ENCODE measurements at places on chromosomes 12 and 14.

DNA sequence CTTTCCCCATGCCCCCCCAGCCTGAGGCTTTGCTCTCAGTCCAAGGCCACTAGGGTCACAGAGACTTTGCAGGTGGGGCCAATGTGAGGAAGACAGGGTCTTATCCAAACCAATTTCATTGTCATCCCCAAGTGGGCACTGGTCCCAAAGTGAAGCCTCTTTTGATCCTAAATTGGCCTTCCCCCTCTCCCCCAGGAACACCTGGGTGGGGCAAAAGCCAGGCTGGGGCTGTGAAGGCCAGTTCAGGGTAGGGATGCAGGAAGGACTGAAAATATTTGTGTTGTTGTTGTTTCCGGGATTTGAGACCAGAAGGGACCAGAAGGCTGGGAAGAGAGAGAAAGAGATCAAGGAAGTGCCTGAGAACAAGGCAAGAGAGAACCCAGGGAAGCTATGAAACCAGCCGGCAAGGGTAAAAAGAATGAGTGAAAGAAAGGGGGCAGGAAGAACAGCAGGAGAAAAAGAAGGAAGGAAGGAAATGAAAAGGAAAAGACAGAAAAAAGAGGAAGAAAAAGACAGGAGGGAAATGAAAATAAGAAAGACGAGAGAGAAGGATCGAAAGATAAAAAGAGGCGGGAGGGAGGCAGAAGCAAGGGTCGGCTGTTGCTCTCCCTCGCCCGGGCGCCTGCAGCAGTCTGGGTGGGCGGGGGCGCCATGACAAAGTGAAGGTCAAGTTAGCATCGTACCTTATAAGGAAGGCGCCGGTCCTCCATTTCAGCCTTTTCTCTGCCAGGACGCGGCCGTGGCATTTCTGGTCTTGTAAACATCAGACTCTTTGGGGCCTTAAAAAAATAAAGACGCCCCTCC is 7.4 kb upstream of the HOXC11 start:
- no peak for DNase-seq

DNA sequence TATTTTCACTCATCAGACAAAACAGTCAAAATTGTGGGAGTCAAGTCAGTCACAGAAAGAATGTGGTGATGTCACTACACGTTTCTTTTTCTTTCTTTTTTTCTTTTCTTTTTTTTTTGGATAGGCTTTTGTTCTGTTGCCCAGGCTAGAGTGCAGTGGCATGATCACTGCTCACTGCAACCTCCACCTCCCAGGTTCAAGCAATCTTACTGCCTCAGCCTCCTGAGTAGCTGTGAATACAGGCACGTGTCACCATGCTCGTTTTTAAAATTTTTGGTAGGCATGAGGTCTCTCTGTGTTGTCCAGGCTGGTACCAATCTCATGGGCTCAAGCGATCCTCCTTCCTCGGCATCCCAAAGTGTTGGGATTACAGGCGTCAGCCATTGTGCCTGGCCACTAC is 2.3 kb downstream of the CLECL1 start:
- no peak for DNase-seq

- no peak for DNase-seq
Measured at GRCh38 chr12:124344526-124344925, 49.6 kb downstream of the RFLNA start.

- no peak for DNase-seq
Measured at GRCh38 chr12:123034022-123034541, 53.6 kb downstream of the ARL6IP4 start.

DNA sequence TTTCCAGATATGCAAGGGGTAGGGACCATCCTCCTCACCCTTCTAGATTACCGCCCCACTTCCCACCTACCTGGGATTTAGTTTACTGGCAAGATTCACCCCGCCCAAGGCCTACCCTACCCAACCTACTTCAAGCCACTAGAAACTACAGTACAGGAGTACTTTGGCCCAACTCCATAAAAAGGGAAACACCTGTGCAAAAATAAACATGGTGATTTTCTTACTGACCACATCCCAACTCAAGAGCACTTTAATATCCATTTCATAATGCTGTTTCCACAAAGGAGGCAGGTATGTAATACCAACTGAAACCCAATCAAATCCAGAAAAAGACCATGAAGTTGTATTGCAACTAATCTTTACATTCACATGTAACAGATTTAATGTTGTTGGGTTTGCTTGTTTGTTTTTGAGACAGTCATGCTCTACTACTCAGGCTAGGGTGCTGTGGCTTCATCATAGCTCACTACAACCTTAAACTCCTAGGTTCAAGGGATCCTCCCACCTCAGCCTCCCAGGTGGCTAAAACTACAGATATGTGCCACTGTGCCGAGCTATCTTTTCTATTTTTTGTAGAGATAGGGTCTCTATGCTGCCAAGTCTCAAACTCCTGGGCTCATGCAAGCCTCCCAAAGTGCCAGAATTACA is 41.7 kb upstream of the RAP1B start:
- no peak for DNase-seq

DNA sequence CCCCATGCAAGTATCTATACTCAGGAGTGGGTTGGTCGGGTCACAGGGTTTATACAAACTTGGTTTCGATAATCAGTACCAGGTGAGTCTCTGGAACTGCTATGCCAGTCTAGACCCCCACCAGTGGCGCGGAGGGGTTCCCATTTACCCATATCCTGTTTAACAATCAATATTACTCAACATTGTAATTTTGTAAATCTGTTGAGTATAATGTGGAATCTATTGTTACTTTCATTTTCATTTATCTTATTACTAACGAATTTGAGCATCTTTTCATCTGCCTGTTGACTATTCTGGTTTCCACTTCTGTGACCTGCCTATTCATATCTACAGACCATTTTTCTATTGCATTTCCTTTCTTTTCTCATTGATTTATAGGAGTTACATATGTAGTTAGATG is 275.2 kb upstream of the CRY1 start:
- no peak for DNase-seq

- DNase-seq, result no peak
Measured at GRCh38 chr12:132502149-132502881, 12.4 kb downstream of the FBRSL1 start.

- DNase-seq, result no peak
Measured at GRCh38 chr12:27968972-27969623, 3.4 kb downstream of the PTHLH start.

GRCh38 chr12:120234643-120235368 is 30.7 kb downstream of the PXN start:
- no peak for DNase-seq

- no peak for DNase-seq
Measured at GRCh38 chr14:92783813-92784431, 10.2 kb upstream of the GOLGA5 start.

- DNase-seq, result no peak
Measured at GRCh38 chr12:6423267-6424007, 21.3 kb upstream of the CD27 start.

GRCh38 chr12:124766727-124767065 is 97.0 kb downstream of the SCARB1 start:
- no peak for DNase-seq

DNA sequence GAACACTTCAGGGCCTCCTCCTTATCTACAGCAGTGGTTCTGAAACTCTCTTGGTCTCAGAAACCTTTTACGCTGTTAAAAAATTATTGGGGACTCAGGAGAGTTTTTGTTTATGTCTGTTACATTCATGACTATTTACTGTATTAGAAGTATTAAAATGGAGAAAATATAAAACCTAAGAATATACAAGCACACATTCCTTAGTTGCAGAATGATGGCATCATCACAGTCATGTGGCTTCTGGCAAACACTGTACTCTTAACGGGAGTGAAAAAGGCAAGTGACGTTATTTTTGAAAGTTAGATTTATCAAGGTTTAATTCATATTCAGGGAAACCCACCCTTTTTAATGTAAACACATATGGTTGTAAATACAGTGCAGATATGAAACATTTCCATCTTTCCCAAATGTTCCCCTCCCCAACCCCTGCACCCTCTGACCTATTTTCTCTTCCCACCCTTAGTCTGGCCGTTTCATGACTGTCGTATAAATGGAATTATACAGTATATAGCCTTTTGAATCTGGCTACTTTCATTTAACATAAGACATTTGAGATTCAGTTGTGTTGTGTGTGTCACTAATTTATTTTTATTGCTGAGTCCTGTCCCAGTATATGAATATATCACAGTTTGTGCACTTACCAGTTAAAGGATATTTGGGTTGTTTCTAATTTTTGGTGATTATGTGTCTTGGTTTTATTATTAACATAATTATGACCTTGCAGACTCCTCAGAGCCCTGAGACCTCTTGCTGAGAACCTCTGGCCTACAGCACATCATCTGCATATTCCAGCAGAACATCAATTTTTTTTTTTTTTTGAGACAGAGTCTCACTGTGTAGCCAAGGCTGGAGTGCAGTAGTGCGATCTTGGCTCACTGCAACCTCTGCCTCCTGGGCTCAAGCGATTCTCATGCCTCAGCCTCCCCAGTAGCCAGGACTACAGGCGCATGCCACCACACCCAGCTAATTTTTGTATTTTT is 457.0 kb downstream of the PCNX1 start:
- no peak for DNase-seq

- no peak for DNase-seq
Measured at GRCh38 chr12:75937486-75937885, 94.1 kb downstream of the PHLDA1 start.

- no peak for DNase-seq
Measured at GRCh38 chr14:28635387-28635786, 131.2 kb upstream of the FOXG1 start.

GRCh38 chr14:92531106-92531873 is 17.7 kb downstream of the RIN3 start:
- DNase-seq, result peak; percentile 19

DNA sequence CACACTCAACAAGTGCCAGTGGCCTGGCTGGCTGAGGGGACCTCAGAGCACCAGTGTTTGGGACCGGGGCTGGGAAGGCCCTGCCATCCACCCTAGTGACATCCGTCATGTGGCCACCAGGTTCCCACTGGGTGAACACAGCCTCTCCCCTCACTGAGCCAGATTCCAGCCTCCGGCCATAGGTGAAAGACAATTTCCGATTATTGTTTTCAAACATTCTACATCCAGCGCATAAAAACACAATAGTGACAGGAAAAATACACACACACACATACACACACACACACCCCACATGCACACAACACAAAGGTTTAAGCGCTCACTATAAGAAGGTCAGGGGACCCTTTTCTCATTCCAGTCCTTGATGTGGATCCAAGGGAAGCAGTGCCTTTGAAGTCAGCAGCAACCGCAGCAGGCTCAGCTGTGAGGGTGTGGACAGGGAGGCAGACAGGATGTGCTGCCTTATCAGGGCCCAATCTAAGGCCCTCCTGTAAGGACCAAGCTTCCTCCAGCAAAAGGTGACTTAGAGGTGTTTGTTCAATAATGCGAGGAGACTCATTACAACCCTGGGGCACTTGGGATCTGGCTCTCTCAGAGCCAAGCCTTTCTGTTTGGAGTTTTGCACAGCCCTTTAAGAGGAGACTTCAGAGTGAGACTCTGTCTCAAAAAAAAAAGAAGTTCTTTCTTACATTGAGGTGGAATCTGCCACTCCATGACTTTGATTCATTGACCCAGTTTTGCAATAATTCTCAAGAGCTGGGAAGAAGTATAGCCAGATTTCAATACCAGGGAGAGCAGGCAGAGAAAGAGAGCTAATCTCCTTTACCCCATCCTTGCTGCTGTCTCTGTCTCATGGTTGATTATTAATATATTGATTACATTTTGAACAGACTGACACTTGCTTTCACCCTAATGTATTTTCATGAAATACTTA is 227.8 kb downstream of the ZFP36L1 start:
- DNase-seq, result no peak

DNA sequence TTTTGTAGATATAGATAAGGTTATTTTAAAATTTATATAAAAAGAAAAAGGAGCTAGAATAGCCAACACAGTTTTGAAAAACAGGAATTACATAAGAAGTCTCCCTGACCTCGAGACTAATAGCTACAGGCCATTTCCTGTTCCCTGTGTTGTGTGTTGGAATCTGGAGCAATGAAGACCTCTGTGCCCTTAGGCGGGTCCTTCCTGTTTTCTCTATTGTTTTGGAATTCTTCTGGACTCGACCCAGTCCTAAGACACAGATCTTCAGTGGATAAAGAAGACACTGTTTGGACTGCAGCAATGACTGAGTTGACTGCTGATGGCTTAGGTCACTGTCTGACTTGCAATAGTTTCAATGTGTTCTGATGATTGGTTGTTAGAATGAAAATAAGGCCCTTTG is 26.2 kb downstream of the SNRPF start:
- no peak for DNase-seq

GRCh38 chr14:75699331-75699730 is 38.3 kb downstream of the TTLL5 start:
- no peak for DNase-seq

DNA sequence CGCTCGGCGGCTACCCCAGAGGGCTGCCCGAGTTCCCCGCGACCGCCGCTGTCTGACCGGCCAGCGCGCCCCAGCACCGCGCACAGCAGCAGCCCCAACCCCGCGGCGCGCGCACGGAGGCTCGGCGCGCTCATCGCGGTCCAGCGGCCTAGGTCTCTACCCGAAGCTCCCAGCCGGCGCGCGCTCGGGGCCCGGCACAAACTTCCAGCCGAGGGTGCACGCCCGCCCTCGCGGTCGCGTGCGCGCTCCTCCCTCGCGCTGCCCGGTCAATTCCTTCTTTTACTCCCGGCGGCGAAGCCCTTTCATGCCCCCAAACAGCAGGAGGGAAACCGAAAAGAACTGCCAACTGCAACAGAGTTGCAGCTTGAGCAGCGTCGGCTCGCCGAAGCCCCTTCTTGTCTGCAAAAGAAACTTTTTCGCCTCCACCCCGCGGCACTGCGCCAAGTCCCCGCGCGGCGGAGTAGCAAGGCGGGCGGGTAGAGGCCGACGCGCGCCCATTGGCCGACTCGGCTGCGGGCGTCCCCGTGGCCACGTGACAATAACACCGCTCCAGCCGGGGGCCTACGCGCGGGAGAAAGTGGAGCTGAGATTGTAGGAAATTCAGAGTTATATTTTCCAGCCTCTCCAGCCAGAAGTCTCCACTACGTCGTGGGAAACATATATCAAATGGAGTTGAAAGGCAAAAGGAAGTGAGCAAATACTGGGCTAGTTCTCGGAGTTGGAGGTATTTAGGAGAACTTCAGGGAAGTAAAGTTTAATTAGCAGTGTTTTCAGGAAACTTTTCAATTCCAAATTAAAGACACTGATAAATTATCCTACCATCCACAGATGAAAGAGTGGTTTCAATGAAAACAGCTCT is at the start of gene LRIG3:
Gene LRIG3, minus strand, starts transcription at position 403 of the 859 bp plus-strand sequence. Its CDS starts 269 bp downstream, at position 134.
- no peak for DNase-seq

DNA sequence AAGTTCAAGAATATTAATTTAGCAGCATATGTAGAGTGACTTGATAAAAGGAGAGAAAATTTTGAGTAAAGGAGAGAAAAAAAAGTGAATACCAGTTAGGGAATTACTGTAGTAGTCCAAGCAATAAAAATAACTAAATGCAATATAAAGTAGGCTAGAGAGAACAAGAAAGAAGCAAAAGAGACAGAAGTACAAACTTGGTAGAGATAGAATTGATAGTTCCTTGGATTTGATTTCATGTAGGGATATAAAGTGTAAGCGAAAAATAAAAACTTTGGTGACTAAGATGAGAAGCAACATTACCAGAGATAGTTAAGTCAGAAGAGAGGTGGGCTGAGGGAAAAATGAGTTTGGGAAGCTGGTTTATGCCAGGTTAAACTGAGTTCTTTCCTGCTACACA is 252.4 kb downstream of the SEC23A start:
- DNase-seq, result no peak
